Activated CD4-positive, alpha-beta T cell treated with anti-CD3 and anti-CD28 coated beads, Interleukin-10, Interleukin-2, amounts not matched to agents 100 ng/mL and 50 ng/mL, durations not matched to agents 16 hours and 8 hours (primary cell): ENCODE measurements at places on chromosomes 4 and X.

DNA sequence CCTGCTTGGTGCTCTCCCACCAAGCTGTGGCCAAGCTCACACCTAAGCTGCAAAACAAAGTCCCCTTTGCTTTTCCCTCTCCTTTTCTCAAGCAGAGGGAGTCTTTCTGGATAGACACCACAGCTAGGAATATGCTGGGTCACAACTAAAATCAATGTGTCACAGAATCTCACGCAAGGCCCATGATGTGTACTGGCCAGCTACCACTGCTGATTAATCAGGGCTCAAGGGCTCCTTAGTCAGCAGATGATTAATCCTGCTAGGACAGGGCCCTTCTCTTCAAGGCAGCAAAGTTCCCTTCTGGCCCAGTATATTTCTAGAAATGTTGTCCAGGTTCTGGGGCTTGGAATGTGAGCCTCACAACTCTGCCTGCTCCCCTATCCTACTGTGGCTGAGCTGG lies 32.0 kb upstream of the TENT5D start:
- DNase-seq: no peak

GRCh38 chrX:131975851-131976250 lies 47.3 kb upstream of the STK26 start:
- no peak for DNase-seq

GRCh38 chrX:123476611-123477219 lies 256.1 kb downstream of the THOC2 start:
- DNase-seq: no peak

GRCh38 chr4:54100595-54101189 lies 729 bp downstream of the GSX2 start:
- no peak for DNase-seq
